NCI-H526 (cell line): ENCODE measurements at places on chromosomes 2 and 18.
A peak's percentile ranks its signal among the peaks of the same experiment; 100 is the strongest.

DNA sequence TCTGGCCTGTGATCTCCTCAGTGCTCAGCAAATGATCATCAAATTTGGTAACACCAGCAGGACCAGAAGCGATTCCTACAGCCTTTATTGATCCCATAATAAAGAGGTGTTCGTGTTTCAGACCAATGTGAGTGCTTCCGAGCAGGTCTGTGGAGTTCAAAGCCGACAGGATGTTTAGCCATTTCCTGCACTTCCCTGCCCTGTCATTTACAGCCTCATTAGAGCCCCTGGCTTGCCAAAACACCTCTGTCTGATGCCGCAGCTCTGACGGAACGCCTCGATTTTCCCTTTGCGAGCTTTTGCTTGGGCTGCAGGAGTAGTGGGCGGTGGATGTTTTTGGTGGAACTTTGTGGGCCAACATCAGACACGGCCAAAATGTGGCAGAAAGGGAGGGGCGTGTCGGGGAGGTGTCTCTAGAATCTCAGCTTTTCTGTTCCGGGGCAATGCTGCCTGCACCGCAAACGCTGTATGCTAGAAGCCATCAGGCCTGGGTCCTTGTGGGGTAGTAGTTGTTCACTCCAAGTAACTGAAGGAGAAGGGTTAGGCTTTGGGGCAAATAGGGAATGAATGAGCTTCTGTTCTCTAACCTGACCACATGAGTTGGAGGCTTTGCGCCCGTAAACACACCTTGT lies 26.1 kb upstream of the INHBB start:
- DNase-seq: no peak

GRCh38 chr18:67354692-67355091 lies 161.8 kb downstream of the DSEL start:
- no peak for DNase-seq

DNA sequence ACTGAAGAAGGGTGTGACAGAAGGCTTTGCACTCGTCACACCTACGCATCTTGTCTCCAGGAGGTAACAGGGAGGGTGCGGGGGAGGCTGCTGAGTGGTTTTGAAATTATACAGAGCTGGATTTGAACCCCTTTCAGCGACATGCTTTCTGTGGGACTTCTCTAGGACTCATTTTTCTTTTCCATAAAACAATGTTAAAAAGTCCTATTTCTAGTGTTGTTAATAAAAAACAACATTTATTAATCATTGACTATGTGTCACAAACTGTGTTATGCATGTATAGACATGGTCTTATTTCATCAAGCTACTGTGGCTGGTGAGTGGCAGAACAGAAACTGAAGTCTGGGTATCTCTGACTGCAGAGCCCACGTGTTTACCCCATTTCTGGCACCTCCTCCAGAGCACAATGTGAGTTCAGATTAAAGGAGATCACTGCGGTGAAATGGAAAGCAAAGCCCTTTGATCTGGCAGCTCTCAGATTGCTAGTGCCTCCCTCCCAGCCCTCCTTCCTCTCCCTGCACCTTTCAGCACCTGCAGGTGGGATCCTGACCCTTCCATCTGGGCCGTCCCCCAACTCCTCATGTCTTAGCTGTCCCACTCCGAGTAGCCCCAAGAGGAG lies 315.5 kb upstream of the MYT1L start:
- DNase-seq: no peak

DNA sequence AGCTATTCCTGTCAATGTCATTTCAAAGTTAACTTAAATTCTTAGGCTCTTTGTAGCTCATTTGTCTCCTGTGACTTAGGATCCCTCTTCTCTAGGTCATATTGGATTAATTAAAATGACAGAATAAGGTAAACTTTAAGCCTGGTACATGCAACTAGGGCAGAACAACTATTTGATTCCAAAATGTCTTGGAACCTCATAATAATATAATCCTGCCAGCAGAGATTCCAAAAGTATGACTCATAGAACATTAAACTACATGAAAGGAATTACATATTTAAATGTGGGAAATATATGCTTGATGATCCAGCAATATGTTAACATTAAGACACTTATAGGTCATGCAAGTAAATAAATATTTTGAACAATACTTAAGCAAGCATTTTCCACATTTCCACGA lies 63.3 kb downstream of the COL3A1 start:
- DNase-seq: no peak

GRCh38 chr2:19899985-19900930 lies 1.5 kb downstream of the TTC32 start:
- peak; percentile 43 for DNase-seq

DNA sequence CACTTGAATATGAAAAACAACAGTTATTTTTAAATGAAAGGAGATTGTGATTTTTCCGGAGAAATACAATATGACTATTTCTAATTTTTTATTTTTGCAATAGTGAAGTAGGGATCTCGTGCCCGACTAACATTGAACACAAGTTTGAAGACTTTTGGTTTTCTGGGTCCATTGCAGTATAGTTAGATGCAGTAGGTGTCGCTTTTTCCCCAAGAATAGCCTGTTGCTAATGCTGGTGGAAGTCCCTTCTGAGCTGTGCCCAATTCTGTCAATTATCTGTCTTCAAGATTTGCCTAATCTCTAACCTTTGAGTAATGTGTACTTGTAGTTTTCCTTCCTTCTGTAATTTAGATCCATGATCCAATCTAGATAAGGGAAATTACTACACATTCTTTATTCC lies 36.5 kb downstream of the SEMA4F start:
- DNase-seq: peak; percentile 29

DNA sequence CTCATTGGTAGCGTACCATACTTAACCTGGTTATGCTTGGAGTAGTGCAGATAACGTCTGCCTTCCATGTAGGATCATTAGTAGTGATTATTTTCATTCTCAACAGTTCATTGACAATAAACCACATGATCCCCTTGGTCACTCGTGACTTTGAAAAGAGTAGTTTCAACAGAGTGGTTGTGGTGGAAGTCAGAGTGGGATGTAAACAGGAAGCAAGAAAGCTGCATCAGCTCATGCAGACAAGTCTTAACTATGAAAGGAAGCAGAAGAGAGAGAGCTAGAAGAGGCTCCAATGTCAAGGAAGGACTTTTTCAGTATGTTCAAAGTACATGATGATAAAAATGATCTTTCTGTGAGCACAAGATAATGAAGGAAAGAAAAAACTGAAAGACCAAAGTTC lies 287.4 kb downstream of the MBD2 start:
- no peak for DNase-seq

DNA sequence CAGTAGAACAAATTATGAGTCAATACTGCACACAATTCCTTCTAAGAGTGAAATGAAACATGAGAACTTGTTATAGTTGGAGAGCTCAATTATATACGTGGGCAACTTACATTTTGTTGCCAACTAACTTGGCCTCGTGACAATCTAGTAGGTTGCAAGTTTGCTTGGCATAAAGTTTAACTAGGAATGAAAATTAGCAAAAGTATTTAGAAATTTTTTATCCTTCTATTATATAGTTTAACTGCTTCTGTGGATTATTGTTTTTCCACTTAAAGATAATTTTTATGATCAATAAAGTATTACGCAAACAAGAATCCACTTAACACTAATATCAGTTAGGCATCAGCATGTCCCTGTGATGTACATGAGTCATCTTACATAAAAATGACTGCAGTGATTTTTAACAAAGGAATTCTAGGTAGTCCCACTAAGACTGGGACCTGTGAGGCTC lies 41.1 kb downstream of the FAM124B start:
- no peak for DNase-seq

- no peak for DNase-seq
These were observed 58.6 kb upstream of the DOCK10 start for GRCh38 chr2:225100856-225101294.

DNA sequence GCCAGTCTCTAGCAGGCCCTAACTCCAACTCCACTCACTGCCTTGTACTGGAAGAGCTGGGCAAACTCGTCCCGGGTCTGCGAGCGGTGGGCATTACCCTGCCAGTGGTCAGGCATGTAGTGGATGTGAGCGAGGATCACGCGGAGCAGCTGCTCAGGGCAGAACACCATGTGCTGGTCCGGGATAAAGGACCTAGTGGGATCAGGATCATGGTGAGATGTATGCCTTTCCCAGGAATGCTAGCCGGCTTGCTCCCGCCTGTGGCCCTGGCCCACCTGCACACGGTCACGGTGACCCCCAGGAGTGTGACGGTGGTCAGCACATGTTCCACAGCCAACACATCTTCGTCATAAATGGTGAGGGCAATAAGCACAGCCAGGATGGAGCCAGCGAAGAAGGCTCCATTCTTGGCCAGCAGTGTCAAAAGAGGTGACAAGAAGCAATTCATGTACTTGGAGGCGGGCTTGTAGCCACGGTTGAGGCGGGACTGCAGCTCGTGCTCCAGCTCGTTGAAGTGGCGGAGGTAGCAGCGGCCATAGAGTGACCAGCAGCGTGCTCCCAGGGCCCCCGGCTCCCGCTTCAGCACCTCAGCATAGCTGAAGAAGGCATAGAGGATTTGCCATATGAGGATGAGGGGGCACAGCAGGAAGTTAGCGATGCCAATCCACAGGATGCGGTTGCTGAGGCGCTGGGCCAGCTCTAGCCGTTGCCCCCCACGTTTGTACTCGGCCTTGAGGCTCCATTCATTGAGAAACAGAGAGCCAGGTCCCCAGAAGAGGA lies 5.3 kb upstream of the ABCB6 start:
- DNase-seq: no peak

DNA sequence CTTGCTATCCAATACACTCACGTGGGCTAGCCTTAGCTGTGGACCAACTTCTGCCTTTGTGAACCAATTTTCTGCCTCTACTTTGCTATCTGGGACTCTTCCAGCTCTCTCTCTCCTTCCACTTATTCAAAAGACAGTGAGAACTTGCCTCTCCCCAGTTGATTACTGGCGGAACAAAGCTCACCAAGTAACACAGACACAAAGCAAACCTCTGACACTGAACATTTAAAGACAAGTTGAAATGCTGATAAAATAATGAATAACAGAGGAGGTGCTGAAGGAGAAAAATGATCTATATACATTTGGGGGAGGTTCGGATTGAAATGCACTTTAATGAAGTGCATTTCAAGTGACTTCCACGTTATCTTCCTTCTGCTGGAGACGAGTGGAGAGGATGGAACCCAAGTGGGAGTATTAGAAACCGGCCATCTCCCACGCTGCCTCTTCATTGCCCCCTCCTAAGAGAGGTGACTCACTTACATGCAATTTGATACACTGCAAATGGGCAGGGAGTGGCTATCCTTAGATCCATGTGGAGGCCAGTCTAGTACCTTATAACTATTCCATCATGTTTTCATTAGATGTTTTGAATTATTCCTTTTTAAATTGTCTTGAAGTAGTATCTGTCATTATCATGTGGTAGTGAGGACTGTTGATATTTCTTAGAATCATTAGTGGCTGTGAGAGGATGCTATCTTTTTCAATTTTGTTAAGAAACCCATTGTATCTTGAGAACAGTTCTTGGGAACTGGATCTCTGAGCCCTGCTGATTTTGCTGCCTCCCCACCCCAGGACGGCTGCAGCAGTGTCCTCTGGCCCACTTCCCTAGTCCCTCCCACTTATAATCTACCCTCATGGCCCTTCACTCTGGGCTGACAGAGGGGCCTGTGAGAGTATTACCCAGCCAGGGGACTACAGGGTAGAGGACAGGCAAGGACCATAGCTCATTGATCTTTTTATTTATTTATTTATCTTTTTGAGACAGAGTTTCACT lies 6.0 kb upstream of the GLI2 start:
- DNase-seq: no peak

GRCh38 chr2:127134833-127135830 lies 28.2 kb upstream of the BIN1 start:
- no peak for DNase-seq

GRCh38 chr18:48640566-48641270 lies 101.9 kb downstream of the CTIF start:
- no peak for DNase-seq

GRCh38 chr2:5121642-5122041 lies 570.5 kb upstream of the SOX11 start:
- peak; percentile 4 for DNase-seq

DNA sequence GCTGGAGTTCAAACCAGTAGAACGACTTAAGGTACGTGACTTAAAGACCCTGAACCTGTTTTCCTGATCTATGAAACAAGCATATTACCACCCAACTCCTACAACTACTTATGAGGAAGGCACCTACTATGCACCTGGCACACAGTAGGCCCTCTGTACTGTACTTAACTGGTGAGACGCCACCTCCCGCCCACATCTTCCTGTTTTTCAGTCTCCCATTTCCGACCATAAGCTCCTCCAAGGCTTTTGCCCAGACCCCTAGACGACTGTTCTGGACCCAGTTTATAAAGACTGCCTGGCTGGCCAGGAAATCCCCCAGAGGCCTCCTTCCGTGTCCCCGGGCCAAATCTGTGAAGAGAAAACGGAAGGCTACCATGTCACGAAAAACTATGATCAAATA lies 1.5 kb downstream of the GALNT14 start:
- no peak for DNase-seq

DNA sequence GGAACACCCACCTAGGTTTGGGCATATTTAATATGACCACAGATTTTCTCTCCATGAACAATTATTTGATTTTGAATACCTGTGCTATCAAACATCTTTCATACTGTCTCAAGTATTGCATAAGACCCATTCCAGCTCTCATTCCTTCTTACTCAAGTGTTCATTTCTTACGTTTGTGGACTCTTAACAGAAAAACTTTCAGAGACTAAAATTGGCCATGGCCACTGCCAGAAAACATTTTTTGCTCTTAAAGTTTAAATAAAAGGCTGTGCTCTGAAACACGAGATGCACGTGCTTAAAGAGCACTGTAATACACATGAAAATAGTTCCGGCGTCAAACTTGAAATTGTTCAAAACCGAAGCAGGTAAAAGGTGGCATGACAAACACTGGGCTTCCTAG lies 89.3 kb downstream of the LIMS1 start:
- DNase-seq: no peak
